ENCODE measurements at places on chromosomes 7 and 10. TPM values are rescaled to one million over a fixed set of nuclear protein-coding genes. Genes with fewer than 3 reads are reported as not detected.

GRCh38 chr7:36456138-36456537, 66.5 kb downstream of the ANLN start:
- H3K27ac ChIP-seq, result no peak overlapping the region
- no peak for DNase-seq
- H3K36me3 ChIP-seq, result peaks cover 30% of the 10 kb centered on the region
- H3K4me1 ChIP-seq, result no peaks in the 10 kb centered on the region
- no peaks in the 10 kb centered on the region for H3K27me3 ChIP-seq

Gene MYOZ1
- total RNA-seq, result not detected

Gene CALCR
- not detected for total RNA-seq

Gene ACBD7
- 2.6 TPM for total RNA-seq

Gene CDC123
- 95.1 TPM for total RNA-seq

Data from activated CD4-positive, alpha-beta memory T cell treated with anti-CD3 and anti-CD28 coated beads, Interleukin-2, amount 10 ng/mL, durations not matched to agents 7 days and 5 days (primary cell).